Right ventricle myocardium superior (tissue), 1 donor: ENCODE measurements at places on chromosomes 7 and 10.

- DNase-seq = no peak
Observed at GRCh38 chr10:100436255-100436654, 26.6 kb upstream of the WNT8B start.

- DNase-seq = peak; percentile 42
Observed at GRCh38 chr10:32207544-32207943, 139.4 kb downstream of the EPC1 start.

- no peak for DNase-seq
Observed at GRCh38 chr10:20093600-20093999, 277.4 kb downstream of the PLXDC2 start.

DNA sequence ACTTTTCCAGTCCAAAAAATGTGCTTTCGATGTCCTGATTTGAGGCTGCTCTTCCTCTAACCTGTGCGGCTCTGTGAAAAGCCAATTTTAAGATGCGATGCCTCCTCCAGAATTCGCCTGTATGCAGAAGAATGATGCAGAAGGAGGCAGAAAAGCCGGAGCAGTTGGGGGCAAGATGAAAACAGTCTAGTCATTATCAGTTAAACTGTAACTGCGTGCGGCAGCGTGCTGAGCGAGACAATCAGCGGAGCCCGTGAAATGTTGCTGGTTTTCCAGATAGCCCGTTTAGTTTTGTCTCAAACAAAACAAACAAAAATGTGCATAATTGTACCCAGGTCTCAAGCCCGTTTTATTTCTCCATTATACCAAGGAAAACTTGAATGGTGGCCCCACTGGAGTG lies 137.0 kb upstream of the FGFR2 start:
- DNase-seq = no peak

GRCh38 chr10:112783351-112784021 lies 166.6 kb upstream of the TCF7L2 start:
- DNase-seq = peak; percentile 49
